ENCODE measurements at places on chromosomes 7 and 10.

- DNase-seq = no peak
These were observed 123.7 kb downstream of the CUL2 start for GRCh38 chr10:34966451-34966850.

DNA sequence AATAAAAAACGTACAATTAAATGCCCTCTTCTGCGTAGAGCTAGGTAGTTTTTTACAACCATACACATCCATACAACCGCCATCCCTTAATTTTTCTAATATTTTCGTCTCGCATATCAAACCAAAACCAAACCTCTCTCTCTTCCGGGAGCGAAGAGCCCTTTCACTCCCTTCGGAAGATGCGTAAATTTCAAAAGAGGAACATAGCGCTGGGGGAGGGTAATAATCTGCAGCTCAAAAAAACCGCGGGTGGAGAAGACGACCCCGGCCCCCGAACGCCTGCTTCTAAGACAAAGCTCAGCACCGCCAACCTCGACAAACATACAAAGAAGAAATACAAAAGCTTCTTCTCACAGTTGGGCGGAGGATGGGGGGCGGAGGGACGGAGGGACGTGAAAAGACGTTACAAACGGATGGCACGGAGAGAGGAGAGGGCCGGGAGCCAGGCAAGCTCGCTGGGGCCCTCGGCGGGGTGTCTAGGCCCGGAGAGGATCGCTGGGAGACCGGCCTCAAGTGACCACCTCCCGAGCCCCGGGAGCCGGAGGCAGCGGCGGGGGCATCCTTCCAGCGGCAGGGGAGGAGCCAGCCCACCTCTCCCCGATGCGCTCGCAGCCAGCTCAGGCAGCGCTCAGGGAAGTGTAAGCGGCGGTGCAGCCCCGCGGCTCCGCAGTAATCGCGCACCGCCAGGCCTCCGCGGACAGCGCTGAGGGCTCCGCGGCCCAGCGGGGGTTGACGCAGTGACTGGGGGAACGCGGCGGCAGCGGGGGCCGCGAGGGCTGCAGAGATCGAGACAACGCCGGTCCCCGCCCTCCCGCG, 851 bp downstream of the MKRN1 start:
- DNase-seq = no peak

DNA sequence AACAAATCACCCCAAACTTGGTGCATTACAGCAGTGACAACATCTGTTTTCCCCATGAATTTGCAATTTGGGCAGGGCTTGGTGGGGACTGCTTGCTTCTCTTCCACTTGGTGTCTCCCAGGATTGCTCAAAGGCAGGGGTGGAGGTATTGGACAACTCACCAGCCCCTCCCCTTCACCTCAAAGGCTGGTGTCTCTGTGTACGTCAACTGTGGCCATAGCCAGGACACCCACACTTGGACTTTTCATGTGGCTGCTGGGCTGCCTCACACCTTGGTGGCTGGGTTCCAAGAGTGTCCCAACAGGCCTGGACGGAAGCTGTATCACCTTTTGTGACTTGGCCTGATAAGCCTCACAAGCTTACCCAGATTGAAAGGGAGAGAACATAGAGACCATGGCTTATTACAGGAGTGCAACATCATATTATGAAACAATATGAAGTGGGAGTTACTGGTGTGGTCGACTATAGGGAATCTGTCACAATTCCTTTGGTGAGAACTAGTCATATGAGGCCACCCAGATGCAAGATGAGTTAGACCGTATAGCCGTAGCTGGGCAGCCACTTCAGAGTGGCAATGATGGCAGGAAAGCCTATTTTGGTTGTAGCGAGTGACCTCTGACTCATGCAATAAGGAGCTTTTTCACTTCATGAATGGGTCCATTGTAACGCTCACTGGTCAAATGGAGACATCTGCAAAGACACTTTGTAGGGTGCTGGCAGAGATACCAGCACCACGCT, 187.6 kb upstream of the ITGB1 start:
- no peak for DNase-seq

- no peak for DNase-seq
These were observed 131.9 kb upstream of the PCGF5 start for GRCh38 chr10:91088300-91089140.

DNA sequence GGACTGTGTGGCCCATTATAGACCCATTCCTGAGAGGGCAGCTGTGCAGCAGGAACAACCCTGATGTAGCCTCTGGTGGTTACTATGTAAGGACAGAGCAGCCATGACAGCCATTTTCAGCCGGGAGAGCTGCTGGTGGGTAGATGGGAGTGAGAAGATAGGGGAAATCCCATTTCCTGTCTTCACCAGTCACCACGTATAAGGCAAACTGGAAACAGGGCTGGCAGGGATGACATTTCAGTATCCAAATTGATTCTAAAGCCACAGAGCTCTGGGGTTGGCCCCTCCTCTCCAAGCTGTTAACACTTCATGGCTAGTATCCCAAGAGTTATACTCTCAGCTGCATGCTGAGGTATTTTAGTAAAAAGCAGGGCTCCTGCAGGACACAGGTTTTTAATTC, 15.2 kb upstream of the FZD1 start:
- no peak for DNase-seq

GRCh38 chr10:76962851-76963250, 674.8 kb downstream of the KCNMA1 start:
- no peak for DNase-seq

DNA sequence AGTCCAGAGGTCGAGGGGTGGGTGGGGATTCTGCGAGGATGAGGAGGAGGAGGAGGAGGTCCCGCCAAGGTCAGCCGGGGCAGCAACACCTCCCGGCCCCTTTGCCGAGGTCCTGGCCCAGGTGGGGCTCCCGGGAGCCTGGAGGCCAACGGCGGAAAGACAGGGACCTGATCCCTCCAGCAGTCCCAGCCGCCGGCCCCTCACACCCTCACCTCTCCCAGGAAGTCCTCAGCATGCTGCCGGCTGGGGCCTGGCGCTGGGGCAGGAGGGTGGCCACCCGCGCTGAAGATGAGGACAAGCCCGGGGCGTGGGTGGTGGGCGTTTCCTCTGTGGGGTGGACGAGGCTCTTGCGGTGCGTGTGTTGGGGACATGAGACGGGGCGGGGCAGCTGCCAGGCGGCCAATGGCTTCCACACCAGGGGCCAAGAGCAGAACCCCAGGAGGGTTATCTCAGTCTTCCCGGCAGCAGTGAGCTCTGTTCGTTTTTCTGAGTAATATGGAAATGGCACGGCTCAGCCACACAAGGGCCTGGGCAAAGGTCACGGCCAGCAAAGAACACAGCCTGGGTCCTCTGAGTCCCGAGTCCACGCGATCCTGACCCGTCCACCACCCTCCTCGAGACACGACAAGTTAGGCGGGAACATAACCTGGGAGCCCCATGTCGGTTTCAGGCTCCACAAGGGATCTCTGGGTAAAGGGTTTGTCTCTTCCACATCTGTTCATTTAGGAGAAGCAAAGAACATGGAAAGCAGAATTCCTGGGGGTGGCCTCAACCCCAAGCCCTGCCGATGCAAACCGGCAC, 82.9 kb upstream of the PDGFA start:
- no peak for DNase-seq

- peak; percentile 76 for DNase-seq
These were observed 9.9 kb downstream of the TTYH3 start for GRCh38 chr7:2641406-2642393.

DNA sequence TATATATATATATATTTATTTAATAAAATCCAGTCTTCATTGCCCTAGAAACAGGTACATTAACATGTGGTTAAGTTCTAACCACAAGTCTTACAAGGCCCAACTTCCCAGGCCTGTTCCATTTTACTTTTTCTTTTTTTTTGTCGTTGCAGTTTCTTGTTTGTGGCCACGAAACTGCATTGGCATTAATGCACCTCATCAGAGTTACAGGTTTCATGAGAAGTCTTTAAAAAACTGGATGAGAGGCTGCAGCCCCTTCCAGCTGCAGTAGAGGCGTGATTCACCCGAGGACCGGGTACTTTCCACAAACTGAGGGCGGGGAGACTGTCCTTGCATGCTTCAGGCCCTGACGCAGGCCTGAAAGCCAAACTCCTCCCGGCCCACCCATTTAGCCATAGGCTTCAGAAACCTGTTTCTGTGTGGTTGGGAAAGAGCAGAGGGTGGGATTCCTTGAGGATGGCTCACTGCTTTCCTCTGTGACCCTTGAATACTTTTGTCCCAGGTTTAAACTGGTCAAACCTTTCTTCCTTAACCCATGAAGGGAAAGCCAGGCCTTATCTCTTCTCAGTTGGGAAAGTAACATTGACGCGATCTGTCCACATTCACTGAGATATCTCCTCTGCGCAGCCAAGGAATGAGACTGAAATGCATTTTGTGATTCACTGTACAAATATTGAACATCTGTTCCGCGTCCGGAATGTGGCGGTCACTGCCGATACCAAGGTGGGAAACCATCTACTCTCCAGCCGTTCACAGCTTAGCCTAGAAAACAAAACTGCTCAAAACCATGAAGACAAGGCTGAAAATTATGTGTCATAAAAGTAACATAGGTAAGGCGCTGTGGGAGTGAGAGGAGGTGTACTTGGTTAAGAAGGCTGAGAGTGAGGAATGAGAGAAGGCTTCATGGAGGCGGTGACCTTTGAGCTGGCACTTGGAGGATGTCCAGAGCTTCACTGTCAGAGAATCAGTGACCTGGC, 311.7 kb downstream of the GATA3 start:
- DNase-seq = no peak

- no peak for DNase-seq
These were observed 337.5 kb upstream of the KAT6B start for GRCh38 chr10:74488907-74489306.

GRCh38 chr10:103442031-103442461, 10.1 kb downstream of the CALHM2 start:
- no peak for DNase-seq

- no peak for DNase-seq
These were observed 389.0 kb upstream of the PODXL start for GRCh38 chr7:131945313-131945911.

GRCh38 chr7:25966469-25966868, 185.5 kb upstream of the NFE2L3 start:
- DNase-seq = no peak

- no peak for DNase-seq
These were observed 930.6 kb upstream of the ZNF722 start for GRCh38 chr7:63067897-63068585.

- no peak for DNase-seq
These were observed 232.5 kb downstream of the SKIDA1 start for GRCh38 chr10:21292763-21293517.

GRCh38 chr10:120162471-120162870, 269.9 kb downstream of the SEC23IP start:
- no peak for DNase-seq

Measured in cerebellar nuclear complex (tissue), 1 donor.